Fibroblast of lung (primary cell): ENCODE measurements at places on chromosomes 16 and 17. TPM values are rescaled to one million over a fixed set of nuclear protein-coding genes. Genes with fewer than 3 reads are reported as not detected.

Gene SUMO2
- 109 and 122 TPM in 2 replicates for total RNA-seq

Gene EPN3
- under 0.01 TPM in 1 of 2 replicates, not detected in the other for total RNA-seq

Gene PIRT
- total RNA-seq: not detected in 2 replicates

Gene CD2BP2
- 35.2 and 36.0 TPM in 2 replicates for total RNA-seq

Gene COX6A2
- total RNA-seq: not detected in 2 replicates

Gene CD300LB
- total RNA-seq: not detected in 2 replicates

Gene ADAP2
- total RNA-seq: 3.3 and 4.3 TPM in 2 replicates

Gene HS3ST3A1
- 28.5 and 48.7 TPM in 2 replicates for total RNA-seq

Gene ANKFN1
- 0.26 TPM in 1 of 2 replicates, not detected in the other for total RNA-seq

Gene TMC7
- total RNA-seq: 0.51 and 1.5 TPM in 2 replicates

Gene C16orf92
- not detected in 2 replicates for total RNA-seq

Gene CDH1
- under 0.01 TPM in 1 of 2 replicates, not detected in the other for total RNA-seq

Gene MT4
- not detected in 2 replicates for total RNA-seq

Gene MMP15
- 2.1 and 6.4 TPM in 2 replicates for total RNA-seq

Gene GRIN2A
- under 0.01 and 0.33 TPM in 2 replicates for total RNA-seq
